Hypothalamus (tissue), 51 donors: ENCODE measurements at places on chromosomes 13 and 19.
A peak's percentile ranks its signal among the peaks of the same experiment; 100 is the strongest.

DNA sequence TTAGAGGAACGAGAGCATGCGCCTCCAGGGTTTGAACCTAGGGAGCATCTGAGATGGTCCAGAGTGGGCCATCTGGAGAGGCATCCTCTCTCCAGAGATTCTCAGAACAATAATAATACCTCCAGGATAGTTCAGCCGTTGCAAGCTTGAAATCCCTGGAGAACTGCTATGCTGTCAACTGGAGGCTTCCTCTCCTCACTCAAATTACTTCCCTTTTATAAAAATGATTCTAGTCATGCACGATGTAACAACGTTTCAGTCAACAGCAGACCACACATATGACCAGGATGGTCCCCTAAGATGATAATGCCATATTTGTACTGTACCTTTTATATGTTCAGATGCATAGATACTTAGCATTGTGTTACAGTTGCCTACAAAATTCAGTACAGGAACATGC, 108.7 kb downstream of the SHISA2 start:
- no peak for DNase-seq

- DNase-seq = no peak
Observed at GRCh38 chr13:76894401-76895110, 8.4 kb upstream of the KCTD12 start.

DNA sequence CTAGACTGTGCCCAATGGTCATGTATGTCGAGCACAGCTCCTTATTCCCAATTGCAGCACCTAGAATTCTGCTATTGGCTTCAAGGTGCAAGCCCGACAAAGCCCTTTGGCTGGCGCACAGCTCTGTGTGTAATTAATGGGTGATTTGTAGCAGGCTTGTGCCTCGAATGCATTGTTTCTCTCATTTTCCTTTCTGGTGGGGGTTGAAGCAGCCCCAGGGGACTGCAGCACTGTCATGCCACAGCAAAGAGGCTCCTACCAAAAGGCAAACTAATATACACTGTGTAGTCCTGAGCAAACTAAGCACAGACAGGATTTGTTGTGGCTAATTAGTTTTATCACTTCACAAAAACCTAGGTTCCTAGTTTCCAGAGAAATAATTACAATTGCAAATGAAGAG, 898.7 kb downstream of the UQCRFS1 start:
- DNase-seq = no peak

DNA sequence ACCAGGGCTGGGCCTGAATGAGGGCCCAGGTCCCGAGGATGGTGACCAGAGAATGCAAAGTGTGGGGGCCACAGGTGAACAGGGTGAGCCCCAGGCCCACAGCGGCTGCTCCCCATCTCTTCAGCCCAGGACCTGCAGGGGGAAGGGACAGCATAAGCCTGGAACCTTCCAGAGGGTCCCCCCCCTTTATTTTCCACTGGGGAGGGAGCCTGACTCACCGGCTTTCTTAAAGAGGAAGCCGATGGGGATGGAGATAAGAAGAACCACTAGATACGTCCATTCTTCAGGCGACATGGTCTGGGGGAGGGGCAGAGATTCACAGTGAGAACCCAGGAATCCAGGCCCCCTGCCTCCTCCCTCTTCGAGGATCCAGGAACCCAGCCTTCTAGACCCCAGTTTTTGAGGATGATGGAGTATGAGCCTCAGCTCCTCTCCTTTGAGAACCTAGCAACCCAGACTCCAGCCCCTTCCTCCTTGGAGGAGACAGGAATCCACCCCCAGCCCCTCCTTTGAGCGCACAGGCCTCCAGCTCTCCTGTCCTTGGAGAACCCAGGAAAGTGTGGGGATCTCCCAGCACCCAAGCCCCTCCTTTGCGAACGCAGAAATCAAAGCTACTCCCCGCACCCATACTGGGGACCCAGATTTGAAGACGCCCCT, 1.0 kb downstream of the MBOAT7 start:
- no peak for DNase-seq

DNA sequence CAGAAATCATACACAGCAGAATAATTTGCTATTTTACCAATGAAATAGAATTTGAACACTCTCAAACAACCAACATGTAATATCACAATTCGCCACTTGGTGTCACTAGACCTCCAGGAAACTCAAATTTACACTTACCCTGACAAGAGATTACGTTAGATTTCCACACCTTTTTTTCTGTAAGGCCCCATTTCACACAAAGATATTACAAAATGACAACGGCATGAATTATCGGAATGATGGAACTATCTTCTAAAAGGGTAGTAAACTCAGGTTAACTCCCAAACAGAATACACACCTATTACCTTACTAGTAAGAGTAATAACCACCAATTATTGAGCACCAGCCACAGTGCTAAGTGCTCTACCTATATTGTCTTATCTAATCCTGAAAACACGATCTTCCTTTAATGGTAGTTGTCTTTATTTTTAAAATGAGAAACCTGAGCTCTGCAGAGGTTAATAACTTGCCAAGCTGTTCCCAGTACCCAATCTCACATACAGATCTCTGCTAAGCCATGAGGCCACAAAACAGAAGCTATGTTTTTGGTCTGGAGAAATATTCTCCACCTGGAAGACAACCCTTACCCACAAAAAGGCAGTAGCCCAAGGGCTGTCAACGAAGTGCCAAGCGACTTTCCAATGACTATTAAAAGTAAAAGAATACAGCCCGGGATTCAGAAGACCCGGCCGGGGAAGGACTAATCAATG, 152.4 kb downstream of the DCLK1 start:
- DNase-seq = no peak

- DNase-seq = no peak
Observed at GRCh38 chr13:59742467-59742866, 421.3 kb downstream of the DIAPH3 start.

- DNase-seq = no peak
Observed at GRCh38 chr19:7883796-7884570, 4.3 kb upstream of the LRRC8E start.

GRCh38 chr19:17855280-17856152, 4.2 kb upstream of the RPL18A start:
- peak; percentile 70 for DNase-seq

- no peak for DNase-seq
Observed at GRCh38 chr19:23273022-23273589, 22.9 kb upstream of the ZNF724 start.

DNA sequence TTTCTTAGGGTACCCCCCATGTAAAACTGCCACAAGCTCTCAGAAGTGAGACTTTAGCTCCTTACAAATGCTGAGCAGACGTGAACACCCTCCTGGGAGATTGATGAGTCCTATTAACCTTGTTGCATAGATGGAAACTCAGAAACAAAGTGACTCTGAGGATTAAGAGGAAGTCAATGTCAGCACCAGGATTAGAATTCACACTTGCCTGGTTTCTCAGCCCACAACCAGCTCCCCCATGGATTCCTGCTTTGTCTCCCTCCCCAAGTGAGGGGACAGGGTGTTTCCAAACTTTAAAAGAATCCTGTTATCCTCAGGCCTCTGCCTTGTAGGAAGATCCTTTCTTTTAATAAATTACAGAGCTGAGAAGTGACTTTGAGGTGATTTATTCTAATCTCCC, 324.4 kb downstream of the NDFIP2 start:
- no peak for DNase-seq

GRCh38 chr13:39623466-39623865, 20.5 kb upstream of the LHFPL6 start:
- no peak for DNase-seq

DNA sequence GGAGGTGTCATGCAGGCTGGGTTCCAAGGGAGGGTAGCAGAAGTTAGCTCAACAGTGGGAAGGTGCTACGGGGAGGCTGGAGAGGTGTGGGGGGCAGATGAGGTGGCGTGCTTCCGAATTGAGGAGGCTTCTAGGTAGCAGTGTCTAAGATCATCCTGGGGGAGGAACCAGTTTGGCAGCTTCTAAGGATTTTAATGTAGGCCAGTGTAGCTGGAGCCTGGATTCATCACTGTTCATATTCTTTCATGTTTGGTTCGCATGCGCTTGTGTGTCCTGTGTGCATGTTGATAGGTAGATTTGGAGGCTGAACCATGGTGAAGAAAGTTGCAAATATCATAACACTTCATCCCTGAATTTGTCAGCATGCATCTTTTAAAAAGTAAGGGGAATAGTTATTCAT, 86.7 kb downstream of the GPR12 start:
- DNase-seq = no peak

DNA sequence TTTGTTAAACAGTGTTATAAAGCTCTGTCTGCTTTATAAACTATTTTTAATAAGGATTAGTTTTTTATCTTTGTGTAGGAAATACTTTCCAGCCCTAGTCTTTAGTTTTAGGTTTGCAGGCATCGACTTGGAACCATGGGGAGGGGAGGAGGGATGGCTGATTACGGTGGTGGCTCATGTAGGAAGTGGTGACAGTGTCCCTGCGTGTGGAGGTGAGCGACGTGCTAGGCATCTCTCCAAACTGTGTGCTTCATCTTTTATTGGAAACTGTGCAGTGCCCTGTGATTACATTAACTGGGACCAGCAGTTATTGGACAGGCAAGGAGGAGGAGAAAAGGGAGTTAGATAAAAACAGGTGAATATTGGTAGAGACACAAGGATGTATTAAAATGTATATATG, 203.8 kb downstream of the ATP8A2 start:
- DNase-seq = no peak

DNA sequence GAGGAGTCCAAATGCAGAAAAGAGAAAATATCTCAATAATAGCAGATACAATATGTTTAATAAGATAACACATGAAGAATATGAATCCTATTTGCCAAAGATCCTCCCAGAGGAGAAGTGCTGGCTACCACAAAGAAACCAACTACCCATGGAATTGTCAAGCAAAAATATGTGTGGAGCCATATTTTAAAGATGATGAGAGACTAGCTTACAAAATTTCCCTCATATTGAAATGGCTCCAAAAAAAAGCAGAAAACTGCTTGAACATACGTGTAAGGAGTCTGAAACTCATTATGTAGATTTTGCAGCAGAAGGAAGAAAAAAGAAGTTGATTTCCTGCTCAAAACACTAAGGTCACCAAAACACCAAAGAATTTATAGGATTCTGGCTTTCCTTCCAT, 94.2 kb downstream of the USP12 start:
- DNase-seq = no peak

DNA sequence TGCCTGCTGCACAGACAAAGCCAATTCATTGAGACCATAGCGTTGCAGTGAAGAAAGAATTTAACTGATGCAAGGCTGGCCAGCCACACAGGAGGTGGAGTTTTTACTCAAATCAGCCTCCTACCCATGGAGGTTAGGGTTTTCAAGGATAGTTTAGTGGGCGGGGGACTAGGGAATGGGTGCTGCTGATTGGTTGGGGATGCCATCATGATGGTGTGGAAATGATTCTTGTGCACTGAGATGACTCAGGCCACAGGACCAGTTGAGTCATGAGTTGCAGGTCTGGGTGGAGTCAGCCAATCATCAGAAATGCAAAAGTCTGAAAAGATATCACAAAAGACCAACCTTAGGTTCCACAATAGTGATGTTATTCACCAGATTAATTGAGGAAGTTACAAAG, 359.6 kb downstream of the FOXO1 start:
- no peak for DNase-seq

- peak; percentile 14 for DNase-seq
Observed at GRCh38 chr19:2181633-2181997, 17.9 kb downstream of the DOT1L start.
